ENCODE measurements at places on chromosomes 4 and X.

DNA sequence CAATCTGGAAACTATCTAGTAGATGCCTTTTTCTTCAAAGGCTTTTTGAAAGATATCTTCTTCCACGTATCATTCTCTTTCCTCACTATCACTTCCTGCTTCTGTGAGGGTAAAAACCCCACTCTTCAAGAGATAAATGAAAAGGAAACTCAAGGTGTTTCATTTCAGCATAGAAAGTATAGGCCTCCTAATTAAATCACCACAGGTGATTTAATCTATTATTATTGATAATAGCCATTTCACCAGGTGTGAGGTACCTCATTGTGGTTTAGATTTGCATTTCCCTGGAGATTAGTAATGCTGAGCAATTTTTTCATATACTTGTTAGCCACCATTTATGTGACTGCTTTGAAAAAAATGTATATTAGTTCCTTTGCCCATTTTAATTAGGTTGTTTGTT lies 92.0 kb upstream of the EMCN start:
- DNase-seq = no peak

GRCh38 chr4:120080533-120080932 lies 13.9 kb upstream of the MAD2L1 start:
- DNase-seq = no peak

GRCh38 chr4:157226601-157227000 lies 6.1 kb downstream of the GRIA2 start:
- DNase-seq = no peak

- DNase-seq = no peak
Measured at GRCh38 chr4:173482330-173482931, 47.6 kb downstream of the HAND2 start.

DNA sequence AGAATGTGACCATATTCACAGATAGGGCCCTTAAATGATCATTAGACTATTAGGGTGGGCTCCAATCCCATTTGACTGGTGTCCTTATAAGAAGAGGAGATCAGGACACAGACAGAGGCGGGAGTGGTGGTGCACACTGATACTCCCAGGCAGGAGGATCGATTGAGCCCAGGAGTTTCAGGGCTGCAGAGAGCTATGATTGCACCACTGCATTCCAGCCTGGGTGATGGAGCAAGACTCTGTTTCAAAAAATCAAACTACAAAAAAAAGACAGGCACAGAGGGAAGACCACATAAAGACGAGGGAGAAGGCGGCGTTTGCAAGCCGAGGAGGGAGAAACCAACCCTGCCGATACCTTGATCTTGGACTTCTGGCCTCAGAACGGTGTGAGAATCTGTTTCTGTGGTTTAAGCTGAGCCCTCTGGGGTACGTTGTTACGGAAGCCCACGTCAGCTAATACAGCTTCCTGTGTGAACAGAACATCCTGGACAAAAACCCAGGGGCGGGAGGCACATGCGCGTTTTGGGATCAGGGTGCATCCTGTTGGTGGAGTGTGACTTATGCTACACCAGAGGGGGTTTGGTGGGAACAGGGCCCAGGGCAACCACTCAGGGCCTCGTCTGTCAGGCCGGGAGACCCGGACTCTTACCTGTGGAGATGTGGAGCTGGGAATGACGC lies 211.8 kb upstream of the PSAPL1 start:
- no peak for DNase-seq

DNA sequence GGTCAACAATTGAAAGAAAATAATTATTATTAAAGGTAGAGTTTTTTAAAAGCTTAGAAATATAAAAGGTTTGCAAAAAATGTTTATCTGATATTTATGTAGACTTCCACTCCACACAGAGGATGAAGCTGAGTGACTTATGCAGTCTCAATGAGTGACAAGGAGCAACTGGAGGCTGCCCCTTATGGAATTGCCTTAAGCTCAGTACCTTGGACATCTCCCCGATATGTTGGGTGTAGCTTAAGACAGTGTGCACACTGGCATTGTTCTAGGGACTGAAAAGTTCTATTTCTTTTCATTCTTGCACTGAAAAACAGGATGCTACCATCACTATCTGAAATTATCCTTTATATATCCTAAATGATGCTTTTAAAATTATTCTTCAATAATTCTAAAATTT lies 292.1 kb downstream of the PRDM5 start:
- DNase-seq = no peak

DNA sequence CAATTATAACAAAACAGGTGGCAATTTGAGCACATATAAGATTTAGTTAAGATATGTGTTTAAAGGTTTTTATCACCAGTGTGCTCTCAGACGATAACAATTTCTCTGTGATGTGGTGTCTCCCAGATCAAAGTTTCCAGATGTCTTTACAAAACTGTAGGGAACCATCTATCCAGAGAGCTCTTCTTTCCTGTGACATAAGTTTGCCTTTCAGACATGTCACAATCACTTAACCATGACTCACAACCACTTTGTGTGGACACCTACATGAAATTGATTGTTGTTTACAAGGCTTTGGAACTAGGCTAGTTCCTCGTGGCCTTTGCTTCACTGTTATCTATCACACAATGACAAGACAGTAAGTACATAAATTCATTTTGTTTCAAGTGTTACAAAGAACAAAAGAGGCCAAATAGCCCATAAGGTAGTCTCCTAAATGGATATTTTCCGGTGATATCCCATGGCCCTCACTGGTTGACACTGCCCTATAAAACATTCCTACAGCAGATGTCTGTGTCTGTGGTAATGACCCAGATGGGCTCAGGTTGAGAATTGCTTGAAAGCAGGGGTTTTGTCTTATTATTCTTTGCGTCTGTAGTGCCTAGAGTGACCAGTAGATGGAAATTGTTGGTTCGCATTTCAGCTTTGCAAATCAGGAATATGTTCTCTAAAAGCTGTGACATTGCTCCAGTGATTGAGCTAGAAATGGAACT lies 297.8 kb upstream of the FAM241A start:
- DNase-seq = no peak

- DNase-seq = no peak
Measured at GRCh38 chrX:7706032-7706431, 136.9 kb upstream of the VCX start.

- no peak for DNase-seq
Measured at GRCh38 chr4:76209881-76210280, 3.7 kb downstream of the SCARB2 start.

- DNase-seq = peak; percentile 40
Measured at GRCh38 chrX:103175944-103176753, 38.8 kb upstream of the BEX4 start.

DNA sequence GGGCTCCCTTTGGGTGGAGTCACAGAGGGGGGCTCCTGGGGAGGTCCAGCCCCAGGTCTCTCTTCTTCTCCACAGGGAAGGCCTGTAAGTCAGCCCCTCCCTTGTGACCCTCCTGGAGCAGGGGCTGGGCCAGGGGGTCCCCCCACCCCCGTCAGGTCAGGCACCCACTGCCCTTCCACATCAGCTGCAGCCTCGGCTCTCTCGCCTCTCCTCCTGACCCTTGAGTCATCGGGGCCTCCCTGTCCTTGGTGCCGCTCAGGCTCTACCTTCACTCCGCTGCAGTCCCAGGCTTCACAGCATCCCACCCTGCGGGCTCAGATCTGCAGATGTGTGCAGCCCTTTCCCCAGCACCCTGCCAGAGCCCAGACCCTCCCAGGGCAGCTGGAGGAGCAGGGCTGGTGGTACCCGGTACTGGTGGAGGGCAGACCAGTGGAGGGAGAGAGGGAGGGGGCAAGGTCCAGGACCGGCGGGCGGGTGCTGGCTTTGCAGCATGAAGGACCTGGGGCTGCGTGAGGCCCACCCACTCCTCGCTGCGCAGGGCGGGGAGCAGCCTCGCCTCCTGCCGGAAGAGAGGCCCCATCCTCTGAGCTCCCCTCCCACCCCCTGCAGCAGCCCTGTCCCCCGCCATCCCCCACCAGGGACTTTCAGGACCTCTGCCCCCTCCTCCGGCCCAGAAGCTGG lies 117.1 kb downstream of the FAM53A start:
- DNase-seq = no peak

DNA sequence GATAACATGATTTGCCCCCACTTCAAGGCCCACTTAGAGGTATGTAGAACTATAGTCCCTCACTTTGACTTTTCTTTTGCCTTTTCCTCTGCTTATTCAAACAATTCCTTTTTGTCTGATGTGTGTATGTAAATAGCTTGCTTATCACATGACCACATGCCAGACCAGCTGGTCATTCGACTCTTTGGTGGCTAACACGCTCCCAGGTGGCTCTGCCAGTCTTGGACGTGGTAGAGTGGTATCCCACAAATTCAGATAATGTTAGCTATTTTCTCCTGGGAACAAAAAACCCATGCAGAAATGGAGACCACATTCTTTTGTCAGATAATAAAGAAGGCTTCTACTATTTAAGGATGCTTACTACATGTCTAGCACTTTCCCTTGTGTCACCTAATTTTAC lies 47.9 kb downstream of the ARHGAP24 start:
- DNase-seq = no peak

- DNase-seq = no peak
Measured at GRCh38 chr4:39614487-39615162, 24.0 kb downstream of the SMIM14 start.

DNA sequence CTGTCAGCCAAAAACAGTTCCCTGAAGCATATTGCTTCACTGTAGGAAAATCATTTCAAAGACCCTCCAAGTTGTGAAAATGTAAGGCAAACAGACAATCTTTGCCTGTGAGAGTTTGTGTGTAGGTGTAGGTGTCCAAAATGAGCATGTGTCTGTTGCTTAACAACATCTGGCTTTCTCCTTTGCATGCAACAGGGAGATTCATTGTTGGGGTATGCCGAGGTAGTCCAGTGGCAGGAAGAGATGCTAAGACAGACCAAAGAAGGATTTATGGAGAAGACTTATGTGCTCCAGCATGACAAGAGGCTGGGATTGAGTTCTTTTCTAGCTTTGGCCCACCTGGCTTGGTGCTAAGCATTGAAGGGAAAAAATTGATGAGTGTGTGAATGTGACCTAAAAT lies 29.8 kb upstream of the SMAD1 start:
- DNase-seq = no peak

- DNase-seq = no peak
Measured at GRCh38 chrX:69073721-69074120, 91.5 kb downstream of the PJA1 start.

DNA sequence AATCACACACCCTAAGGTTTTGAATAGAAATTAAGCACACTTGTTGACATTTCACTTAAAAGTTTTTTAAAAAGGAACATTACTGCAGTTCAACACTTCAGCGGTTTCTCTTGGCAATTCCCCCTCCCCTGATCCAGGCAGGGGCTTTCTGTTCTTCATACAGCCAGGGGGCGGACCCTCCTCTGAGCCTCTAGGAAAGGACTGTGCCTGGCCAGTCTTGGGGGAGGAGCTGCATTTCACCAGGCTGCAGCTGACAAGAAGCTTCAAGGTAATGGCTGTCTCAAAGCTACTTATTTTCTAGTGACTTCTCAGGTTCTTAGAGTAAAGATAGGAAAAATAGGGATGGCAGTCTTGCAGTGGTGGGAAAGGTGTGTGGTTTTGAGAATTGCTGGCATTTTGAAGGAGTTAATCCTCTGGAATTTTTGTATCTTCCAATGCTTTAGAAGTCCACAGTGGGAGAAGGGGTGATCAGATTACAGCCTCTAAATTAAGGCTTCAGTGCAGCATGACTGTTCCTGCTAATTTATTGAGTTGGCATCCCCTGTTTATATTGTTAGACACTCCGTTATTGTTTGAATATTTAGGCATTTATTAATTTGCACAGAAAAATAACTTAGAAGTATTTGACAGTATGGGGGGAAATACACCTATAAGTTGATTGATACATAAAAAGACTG lies 33.5 kb downstream of the PWWP3B start:
- no peak for DNase-seq

- DNase-seq = no peak
Measured at GRCh38 chr4:141229408-141230101, 8.9 kb downstream of the ZNF330 start.

DNA sequence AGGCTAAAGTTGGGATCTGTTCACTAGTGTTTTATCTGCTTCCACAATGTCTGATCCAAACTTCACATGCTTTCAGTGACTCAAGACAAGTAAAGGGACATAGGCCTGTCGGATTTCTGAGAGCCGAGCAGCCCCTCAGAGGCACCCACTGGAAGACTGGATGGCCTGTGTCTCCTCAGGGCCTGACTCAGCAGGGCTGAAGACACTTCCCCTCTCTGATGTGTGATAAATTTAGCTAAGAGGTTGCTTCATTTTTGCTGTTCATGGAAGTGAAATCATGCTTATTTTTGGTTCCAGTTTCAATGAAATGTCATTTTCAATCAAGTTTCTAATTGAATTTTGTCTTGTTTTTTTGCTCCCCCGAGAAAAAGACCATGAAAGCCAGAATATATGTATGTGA lies 93.7 kb downstream of the MXRA5 start:
- no peak for DNase-seq

GRCh38 chrX:37986893-37987292 lies 19.5 kb upstream of the SYTL5 start:
- no peak for DNase-seq

DNA sequence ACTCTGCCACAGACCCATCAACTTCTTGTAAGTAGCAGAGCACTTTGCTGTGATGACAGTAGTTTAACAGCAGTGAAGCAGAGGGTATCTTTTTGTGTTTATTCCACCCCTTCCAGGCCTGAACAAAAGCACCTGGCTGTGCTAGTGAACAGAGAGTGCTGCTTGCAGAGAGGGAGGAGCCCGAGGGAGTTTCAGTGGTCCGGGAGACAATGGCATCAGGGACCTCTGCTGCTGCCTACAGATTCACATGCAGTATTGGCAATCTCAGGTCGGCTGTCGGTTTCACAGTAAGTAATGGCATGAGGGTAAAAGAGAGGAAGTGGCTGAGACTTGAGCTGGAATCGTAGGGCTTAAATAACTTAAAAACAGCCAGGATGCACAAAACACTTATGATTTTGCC lies 755.8 kb downstream of the RPA4 start:
- DNase-seq = no peak

GRCh38 chr4:80507507-80507906 lies 172.0 kb downstream of the CFAP299 start:
- no peak for DNase-seq

GRCh38 chr4:6886886-6887285 lies 22.7 kb upstream of the TBC1D14 start:
- no peak for DNase-seq

GRCh38 chrX:10653302-10653701 lies 32.9 kb upstream of the MID1 start:
- no peak for DNase-seq

GRCh38 chr4:86593688-86594558 lies at the start of gene PTPN13:
Gene PTPN13, plus strand, starts transcription at chr4:86594315. Its CDS starts 40,942 bp downstream, at chr4:86635257.
- DNase-seq = peak; percentile 44
